ENCODE measurements at places on chromosomes 13 and 19.

GRCh38 chr19:50794074-50794875, 4.1 kb downstream of the ACP4 start:
- H3K36me3 ChIP-seq: peaks cover 14% of the 10 kb centered on the region
- no peaks in the 10 kb centered on the region for H3K4me1 ChIP-seq
- no peak overlapping the region for H3K4me3 ChIP-seq
- no peak overlapping the region for H3K27ac ChIP-seq

DNA sequence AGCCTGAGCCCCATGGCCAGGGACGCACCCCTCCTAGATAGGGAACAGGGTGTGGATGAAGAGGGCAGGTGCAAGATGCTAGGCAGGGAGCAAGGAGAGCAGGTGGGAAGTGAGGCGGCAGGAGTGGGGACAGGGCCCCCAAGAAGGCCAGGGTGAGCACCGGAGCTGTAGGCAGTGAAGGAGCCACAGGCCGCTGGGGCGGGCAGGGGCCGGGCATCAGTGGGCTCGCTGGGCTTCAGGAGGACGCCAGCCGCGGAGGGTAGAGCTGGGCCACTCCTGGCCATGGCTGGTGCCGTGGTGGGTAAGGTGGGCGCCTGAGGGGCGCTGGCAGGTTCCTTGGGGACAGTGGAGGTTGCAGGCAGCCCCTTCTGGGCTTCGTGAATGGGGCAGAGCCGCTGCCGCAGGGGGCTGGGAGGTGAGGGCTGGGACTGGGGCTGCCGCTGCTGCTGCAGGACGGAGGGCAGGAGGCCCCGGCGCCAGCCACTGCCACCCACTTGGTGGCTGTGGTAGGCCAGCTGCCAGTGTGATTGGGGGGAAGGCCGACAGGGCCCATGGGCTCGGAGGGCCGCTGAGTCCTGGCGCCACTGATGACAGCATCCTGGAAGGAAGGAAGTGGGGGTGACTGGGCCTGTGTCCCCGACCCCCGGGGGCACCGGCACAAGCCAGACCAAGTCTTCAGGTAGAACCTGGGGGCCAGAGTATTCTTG, 2.1 kb downstream of the NKPD1 start:
- no peak for DNase-seq
- peaks cover 1% of the 10 kb centered on the region for H3K4me1 ChIP-seq
- H3K4me3 ChIP-seq: no peak overlapping the region
- no peaks in the 10 kb centered on the region for H3K36me3 ChIP-seq
- no peaks in the 10 kb centered on the region for H3K27me3 ChIP-seq

- H3K4me3 ChIP-seq: no peak overlapping the region
- H3K36me3 ChIP-seq: no peaks in the 10 kb centered on the region
- H3K4me1 ChIP-seq: no peaks in the 10 kb centered on the region
- H3K27me3 ChIP-seq: no peaks in the 10 kb centered on the region
Observed at GRCh38 chr13:56102641-56103040, 1038.1 kb upstream of the PRR20A start.

DNA sequence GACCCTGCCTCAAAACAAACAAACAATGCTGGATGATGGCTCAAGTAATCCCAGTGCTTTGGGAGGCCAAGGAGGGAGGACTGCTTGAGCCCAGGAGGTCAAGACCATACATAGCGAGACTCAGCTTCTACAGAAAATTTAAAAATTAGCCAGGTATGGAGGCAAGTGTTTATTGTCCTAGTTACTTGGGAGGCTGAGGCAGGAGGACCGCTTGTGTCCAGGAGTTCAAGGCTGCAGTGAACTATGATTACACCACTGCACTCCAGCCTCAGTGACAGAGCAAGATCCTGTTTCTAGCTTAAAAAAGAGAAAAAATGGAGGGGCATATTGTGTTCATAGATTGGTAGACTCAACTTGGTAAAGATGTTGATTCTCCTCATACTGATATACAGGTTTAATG, 36.2 kb downstream of the KPNA3 start:
- no peaks in the 10 kb centered on the region for H3K4me1 ChIP-seq
- no peak for DNase-seq
- H3K27me3 ChIP-seq: no peaks in the 10 kb centered on the region

GRCh38 chr13:44778761-44779484, 202.8 kb upstream of the TSC22D1 start:
- no peaks in the 10 kb centered on the region for H3K4me1 ChIP-seq
- DNase-seq: no peak
- no peak overlapping the region for H3K27ac ChIP-seq
- H3K27me3 ChIP-seq: no peaks in the 10 kb centered on the region

Data from thoracic aorta (tissue), 2 donors.